ENCODE measurements at places on chromosomes 1 and 21.

- peak; percentile 71 for DNase-seq
These were observed 170.7 kb downstream of the DHRS3 start for GRCh38 chr1:12447307-12447706.

GRCh38 chr1:24441996-24442668 lies 26.5 kb downstream of the NIPAL3 start:
- no peak for DNase-seq

DNA sequence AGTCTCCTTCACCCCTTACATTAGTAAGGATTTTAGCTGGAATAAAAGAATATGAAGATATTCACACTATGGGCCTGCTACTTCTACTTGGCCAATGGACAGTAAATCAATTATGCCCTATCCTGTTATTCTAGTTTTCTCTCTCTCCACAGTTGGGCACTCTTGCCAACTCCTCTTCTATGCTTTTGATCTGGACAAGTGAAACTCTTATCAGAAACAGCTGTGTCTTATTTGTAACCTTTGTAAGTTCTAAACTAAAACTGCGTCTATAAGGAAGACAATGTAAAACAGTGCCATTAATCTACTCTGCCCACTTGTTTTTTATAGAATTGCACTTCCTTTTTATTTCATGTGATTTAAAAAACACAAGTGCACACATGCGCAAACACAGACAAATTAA lies 244.0 kb upstream of the DMRTA2 start:
- DNase-seq: no peak

DNA sequence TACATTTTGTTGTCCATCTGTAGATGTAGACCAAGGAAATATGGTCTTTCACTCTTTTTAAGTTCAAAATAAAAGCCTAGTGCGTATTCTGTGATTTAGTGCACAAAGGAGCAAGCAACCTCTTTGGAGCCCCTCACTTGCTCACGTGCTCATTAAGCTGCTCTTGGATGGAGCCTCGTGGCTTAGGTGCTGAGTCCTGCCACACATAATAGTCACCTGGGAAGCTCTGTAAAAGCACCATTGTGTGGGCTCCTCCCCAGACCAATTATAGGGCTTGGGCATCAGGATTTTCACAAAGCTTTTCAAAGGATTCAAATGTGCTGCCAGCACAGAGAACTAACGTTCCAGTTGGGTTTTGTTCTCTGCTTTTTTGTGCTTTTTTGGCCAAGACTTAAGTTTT lies 85.0 kb downstream of the PCP4 start:
- DNase-seq: no peak

GRCh38 chr1:23558140-23558871 lies 995 bp downstream of the ID3 start:
- peak; percentile 47 for DNase-seq

- peak; percentile 67 for DNase-seq
These were observed at the start of gene FCRLA for GRCh38 chr1:161706482-161707347. Gene FCRLA (plus strand): TSS chr1:161707229. CDS start chr1:161707265, 36 bp downstream.

- DNase-seq: no peak
These were observed 50.0 kb downstream of the FOXO6 start for GRCh38 chr1:41411229-41411628.

- DNase-seq: no peak
These were observed 145.2 kb upstream of the ETS2 start for GRCh38 chr21:38660333-38661196.

DNA sequence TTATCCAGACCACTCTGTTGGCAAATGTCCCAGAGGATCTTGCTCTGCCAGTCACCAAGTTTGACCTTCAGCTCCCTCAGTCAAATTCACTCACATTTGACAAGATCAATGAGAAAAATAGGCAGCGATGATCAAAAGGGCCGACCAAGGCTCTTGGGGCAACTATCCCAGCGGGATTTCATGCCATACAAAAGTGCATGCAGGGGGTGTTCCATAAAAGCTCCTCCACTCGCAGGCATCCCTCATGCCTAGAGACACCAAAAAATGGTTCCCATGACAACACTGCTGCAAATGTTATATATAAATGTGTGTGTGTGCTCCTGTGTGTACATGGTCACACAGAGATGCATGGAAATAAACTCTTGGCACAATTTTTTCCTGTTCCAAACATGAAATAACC lies 16.2 kb upstream of the EIF4G3 start:
- no peak for DNase-seq

DNA sequence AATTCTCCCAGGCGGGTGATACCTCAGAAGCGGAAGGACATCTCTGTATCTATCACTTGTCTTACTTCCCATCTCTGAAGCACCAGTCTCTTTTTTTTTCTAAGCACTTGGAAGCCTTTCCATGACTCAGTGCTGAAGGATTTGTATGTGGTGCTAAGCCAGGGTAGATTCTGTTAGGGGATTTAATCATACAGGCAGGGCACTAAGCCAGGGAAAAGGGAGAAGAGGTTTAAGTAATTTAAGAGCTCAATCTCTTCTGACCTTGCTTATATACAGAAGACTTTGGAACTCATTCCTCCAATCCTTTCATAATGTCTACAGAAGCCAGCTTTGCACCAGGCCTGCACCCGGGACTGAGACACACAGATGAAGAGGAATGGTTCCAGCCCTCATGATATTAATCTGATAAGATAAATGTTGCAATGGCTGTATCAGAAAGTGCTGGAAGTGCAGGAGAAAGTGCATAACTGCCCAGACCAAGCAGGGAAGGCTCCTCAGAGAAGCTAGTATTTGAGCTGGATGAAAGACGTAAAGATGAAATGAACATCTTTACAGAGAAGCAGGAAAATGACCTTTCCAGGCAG lies 11.0 kb downstream of the FAM163A start:
- peak; percentile 69 for DNase-seq

DNA sequence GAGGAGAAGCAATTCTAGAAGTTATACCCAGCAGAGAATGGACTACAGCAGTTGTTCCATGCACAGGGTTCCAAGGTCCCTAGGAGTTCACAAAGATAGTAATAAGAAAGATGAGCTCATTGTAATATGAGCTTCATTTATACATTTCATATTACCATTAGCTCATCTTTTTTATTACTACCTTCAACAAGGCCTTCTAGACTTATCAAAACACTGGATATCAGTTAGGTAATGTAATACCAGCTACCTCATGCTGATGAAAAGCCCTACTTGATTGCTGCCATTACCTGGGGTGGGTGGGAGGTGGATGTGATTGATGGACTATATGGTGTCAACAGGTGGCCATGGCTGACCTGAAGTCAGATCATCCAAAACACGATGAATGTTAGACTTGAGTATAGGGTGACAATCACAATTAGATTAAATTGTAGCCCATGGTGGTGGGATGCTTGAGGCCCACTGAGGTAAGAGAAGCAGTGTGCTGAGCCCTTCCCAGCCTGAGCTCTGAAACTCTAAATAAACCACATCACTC lies 34.1 kb downstream of the SPATA46 start:
- no peak for DNase-seq

DNA sequence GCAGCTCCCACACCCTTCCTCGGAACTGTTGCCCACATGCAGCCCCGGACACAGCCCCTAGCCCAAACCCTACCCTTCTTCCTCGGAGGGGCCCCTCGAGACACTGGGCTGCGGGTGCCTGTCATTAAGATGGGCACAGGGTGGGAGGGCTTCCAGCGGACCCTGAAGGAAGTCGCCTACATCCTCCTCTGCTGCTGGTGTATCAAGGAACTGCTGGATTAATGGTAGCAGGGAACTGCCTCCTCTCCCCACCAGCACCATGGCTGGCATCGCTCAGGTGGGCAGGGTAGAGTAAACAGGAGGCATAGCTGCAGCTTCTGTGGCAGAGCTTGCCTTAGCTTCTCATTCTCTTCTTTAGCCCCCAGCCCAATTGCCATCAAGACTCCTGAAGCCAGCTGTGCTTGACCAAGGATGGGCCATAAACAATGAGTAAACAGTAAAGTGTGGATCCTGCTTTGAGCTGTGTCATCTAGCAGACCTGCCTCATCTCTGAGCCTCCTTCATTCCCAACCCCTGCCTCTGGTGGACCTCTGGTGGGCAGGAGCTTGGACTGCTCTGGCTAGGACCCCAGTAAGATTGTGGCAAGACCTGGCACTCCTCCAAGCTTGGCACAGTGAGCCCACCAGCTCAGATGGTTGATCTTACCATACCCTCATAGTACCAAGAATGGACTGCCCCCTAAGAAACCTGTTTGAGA lies at the start of gene LENEP:
TSS of gene LENEP (plus strand) at position 15 of the 697 bp plus-strand sequence. CDS start at position 37, 22 bp downstream.
- no peak for DNase-seq

- DNase-seq: no peak
These were observed 75.6 kb downstream of the ADSS2 start for GRCh38 chr1:244376126-244376525.

GRCh38 chr1:201253411-201253810 lies 29.9 kb upstream of the PKP1 start:
- DNase-seq: no peak

Data from choroid plexus epithelial cell (primary cell).